ENCODE measurements at places on chromosomes 7 and 10.
A peak's percentile ranks its signal among the peaks of the same experiment; 100 is the strongest.

- DNase-seq: no peak
Observed at GRCh38 chr10:52653263-52653909, 119.2 kb downstream of the MBL2 start.

- no peak for DNase-seq
Observed at GRCh38 chr10:132867801-132868644, 74.3 kb downstream of the CFAP46 start.

DNA sequence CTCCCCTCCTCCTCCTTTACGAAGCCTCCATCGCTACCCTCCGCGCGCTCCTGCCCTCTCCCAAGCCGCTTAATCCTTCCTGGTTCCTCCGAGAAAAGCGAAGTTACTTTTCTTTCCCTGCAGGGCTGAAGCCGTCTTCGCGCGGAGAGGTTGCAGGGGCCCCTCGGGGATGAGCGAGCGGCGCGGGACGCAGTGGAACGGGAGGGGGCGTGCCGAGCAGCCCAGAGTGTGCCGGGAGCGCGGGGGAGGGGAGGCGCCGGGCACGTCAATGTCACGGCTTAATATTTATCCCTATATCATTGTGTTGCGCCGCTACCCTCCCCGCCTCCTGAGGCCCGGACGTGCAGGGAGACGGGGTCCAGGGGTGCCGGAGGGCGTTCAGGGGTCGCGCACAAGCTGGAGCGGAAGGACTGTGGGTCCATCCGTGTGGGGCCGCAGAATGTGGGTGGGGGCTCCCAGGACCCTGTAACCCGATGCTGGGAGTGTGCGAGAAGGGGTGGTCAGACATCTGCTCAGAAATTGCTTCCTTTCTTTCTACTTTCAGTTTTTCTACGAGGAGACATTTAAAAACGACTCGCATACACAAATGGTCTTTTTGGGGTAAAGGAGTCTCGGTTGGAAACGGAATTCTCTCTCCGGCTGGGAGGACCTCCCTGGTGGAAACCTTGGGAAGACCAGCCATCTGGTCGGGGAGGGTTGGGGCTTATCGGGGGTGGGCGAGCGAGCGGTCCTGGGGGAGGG is 2.4 kb downstream of the CDK6 start:
- DNase-seq: peak; percentile 44

GRCh38 chr7:31047313-31048146 is 4.6 kb upstream of the ADCYAP1R1 start:
- no peak for DNase-seq

DNA sequence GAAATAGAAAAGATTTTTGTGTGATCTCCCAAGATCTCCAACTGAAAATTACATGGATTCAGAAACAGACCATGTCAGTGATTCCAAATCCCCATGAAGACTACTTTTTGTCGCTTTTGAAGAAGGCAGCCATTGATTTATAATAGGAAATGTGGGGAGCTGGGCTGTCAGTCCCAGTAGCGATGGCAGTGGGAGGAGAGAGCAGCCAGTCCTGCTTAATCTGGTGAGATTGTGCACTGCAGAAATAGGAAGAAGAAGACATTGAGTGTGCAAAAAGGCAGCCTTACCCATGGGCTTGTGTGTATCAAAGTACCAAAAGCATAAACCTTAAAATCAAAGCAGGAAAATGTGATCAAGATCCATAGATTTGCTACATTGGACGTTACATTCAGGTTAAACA is 4.8 kb downstream of the ADRB1 start:
- no peak for DNase-seq

DNA sequence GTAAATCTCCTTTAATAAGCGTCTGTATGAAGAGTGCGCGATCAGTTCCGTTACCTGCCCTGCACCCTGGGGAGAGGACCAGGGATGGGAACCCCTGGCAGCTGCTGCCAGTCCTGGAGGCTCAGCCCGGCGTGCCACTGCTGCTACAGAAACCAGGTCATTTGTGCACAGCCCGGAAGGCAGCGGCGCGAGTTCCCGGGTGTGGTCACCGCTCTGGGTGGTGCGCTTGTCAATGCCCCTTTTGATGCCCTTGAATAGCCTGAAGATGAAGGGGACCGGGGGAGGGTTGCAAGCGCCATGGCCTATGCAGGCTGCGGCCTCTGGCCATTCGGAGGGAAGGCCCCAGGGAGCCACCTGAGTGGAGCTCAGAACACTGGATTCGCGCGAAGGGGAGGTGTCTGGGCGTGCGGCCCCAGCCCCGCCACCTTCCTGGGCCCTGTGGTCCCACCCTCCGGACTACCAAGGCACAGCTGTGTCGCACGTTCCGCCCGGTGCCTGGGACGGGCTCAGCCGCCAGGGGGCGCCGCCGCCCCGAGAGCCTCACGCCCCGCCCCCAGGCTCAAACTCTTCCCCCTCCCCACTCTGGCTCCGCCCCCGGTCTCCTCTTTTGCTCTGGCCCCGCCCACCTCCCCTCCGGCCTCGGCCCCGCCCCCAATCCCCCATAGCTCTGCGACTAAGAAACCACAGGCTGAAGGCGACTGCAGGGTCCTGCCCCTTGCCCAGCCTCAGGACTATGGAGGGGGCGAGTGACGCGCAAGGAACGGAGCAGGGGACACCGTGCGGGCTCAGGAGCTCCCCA is 16.5 kb downstream of the AP5Z1 start:
- DNase-seq: peak; percentile 75

GRCh38 chr10:123748711-123749110 is 82.6 kb downstream of the GPR26 start:
- no peak for DNase-seq

- DNase-seq: no peak
Observed at GRCh38 chr7:889025-889390, 12.7 kb downstream of the GET4 start.

GRCh38 chr10:6494936-6495592 is 85.0 kb downstream of the PRKCQ start:
- no peak for DNase-seq

DNA sequence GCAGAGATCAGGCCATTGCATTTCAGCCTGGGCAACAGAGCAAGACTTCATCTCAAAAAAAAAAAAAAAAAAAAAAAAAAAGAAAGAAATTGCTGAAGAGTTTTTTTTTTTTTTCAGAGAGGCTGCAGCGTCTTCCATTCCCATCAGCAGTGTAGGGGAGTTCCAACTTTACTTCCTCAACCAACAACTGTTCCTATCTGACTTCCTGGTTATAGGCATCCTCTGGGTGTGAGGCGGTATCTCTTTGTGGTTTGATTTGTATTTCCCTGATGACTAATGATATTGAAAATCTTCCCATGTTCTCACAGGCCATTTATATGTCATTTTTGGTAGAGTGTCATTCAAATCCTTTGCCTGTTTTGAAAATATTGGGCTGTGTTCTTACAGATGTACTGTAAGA is 40.2 kb downstream of the PRTFDC1 start:
- DNase-seq: no peak

DNA sequence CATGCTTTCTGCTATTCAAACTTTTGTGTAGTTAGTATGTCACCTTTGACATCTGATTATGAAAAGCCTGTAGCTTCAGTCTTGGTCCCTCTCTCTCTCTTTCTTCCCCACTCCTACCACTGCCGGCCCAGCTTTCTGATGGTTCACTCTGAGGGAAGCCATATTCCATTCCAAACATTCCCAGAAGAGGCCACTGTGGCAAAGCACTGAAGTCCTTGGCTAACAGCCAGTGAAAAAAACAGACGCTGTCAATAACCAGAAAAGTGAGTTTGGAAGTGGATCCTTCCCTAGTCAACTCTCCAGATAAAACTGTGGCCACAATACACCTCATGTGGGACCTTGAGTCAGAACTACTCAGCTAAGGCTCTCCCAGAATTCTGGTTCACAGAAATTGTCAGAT is 950.7 kb upstream of the PHF14 start:
- peak; percentile 51 for DNase-seq

DNA sequence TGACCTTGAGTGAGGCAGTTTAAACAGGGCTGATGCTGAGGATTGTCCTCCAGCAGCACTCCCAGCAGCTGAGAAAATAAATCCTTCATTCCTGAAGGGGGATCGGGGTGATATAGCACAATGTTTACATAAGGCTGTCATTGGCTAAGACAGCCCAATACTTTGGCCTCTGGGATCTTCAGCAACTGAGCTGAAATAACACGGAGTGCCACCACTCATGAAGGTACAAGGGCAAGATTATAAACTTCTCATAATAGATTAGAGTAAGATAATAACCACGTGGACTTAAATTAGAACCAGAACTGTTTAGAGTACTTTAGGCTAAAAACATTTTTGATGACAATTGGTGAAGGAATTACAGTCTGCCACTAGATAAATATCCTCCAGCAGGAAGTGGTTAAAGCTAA is 70.0 kb upstream of the PAPSS2 start:
- no peak for DNase-seq

DNA sequence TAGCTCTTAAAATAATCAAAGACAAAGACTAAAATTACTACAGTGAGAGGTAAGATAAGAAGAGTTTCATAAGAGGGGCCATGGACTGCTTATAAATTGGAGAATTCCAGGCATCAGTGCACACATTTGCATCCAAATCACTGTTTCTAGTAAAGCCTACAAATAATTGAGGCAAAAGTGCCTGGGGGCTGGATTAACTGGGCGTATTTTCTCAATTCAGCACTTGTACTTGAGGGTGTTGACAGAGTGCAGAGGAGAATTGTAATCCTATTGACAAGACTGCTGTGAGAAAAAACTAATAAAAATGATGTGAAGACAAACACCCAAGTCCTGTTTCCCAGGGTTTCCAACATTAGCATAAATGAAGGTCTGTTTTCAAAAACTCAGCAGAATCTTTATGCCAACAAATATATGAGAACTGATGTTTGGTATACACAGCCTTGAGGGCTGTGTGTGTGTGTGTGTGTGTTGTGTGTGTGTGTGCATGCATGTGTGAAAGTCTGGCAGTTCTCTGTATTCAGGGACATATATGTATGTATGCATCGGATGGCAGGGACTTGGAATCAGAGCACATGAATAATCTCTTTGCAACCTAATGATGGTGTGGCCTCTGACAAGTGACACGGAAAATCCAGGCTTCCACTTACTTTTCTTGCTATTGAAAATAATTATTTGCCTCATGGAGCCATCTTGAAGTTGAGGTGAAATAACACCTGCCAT is 182.1 kb upstream of the CDC14C start:
- DNase-seq: no peak

- no peak for DNase-seq
Observed at GRCh38 chr7:93948873-93949272, 27.3 kb downstream of the GNG11 start.

GRCh38 chr7:90563286-90563685 is 32.8 kb upstream of the CDK14 start:
- no peak for DNase-seq

DNA sequence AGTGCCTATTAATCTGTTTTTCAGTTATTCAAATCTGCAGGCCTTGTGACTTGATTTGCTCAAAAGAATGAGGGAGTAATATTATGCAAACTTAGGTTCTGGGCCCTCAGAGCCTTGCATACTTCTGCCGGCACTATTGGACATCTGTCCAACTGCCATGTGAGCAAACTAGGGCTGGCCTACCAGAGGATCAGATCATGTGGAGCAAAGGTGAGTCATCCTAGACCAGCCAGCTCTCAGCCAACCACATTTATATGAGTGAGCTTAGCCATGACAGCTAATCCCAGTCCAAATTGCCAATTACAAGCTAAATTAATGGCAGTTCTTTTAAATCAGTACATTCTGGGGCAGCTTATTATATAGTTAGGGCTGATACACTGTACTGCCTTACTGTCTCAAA is 69.6 kb downstream of the SDHAF3 start:
- no peak for DNase-seq

DNA sequence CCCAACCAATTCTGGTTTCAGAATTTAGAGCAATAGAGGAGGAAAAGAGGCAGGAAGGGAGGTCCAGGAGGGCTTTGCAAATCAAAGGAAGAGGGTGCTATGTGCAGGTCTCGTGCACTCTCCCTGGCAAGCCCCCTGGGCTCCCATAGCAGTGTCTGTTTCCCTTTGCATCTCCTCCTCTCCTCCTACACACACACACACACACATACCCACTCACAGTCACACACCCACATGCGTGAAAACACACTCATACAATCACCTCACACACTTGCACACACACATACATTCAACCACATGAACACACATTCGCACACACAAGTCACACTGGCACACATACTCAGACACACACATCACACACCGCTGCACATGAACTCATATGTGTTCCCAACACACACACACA is 105.3 kb downstream of the OAT start:
- no peak for DNase-seq

Data from amygdala (tissue), 56 donors.